ENCODE measurements at places on chromosomes 5 and 9. TPM values are rescaled to one million over a fixed set of nuclear protein-coding genes. Genes with fewer than 3 reads are reported as not detected.

GRCh38 chr9:130473009-130473408 lies 28.2 kb downstream of the ASS1 start:
- no peak for DNase-seq

DNA sequence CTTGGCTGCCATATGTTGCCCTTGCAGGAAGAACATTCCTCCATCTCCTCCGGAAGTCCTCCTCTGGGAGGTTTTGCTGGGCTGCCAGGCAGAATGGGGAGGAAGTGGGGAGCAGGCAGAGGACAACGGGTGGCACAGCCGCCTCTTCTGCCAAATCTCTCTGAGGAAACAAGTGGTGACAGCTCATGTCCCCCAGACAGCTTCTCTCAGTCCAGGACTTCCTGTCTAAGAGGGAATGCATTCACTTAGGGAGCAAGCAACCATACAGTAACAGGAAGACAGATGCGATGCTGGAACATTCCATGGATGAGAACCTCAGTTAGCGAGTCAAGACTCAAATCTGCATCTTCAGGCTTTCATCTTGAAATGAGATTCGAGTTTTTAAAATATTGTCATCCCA lies 701.0 kb downstream of the SEMA5A start:
- DNase-seq: no peak

- DNase-seq: no peak
Observed at GRCh38 chr9:16728137-16728508, 142.3 kb downstream of the BNC2 start.

DNA sequence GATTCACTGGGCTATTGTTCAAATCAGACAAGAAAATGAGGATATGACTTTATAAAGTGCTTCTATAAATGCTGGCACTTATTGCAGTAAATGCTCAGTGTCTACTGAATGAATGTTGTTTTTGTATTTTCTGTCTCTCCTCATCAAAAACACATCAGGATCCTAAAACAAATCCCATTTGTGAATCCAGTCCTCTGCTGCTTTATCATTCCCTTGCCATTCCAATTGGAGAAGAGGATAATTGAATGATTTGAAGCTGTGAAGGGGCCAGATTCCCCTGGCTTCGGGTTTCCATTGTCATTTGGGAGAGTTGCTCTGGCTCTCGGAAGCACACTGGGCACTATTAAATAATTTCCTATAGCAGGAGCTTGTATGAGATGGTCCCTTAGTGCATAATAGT lies 666.8 kb downstream of the ACTL7B start:
- DNase-seq: no peak

GRCh38 chr5:177594071-177594470 lies 2.1 kb downstream of the TMED9 start:
- DNase-seq: no peak

DNA sequence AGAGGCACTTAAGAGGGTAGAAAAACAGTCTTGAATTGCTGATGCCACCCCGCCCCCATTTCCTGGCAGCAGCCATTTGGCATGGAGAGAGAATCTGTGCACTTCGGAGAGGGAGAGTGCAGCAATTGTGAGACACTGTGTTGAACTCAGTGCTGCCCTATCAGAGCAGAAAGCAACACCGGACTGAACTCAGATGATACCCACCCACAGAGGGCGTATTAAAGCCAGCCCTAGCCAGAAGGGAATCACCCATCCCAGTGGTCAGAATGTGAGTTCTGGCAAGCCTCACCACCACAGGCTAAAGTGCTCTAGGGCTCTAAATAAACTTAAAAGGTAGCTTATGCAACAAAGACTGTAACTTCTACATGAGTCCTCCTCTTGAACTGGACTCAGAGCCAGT lies 88.4 kb upstream of the RGS7BP start:
- no peak for DNase-seq

DNA sequence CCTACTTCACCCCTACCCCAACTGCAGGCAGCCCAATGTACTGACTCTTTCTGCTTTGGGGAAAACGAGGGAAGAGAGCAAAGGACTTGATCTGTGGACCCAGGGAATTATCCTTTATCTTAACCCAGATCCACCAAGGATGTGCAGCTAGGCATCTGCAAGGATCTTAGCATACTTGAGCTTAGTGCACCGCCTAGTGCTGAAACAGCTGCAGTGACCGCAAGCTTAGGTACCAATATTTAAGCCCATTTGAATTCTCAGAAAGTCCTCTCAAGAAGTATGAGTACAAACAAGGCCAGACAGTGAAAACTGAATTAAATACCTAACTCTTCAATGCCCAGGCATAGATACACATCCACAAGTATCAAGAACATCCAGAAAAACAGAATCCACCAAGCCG lies 576.7 kb upstream of the ADAMTS16 start:
- no peak for DNase-seq

GRCh38 chr9:90960941-90961340 lies 159.3 kb downstream of the SYK start:
- no peak for DNase-seq

DNA sequence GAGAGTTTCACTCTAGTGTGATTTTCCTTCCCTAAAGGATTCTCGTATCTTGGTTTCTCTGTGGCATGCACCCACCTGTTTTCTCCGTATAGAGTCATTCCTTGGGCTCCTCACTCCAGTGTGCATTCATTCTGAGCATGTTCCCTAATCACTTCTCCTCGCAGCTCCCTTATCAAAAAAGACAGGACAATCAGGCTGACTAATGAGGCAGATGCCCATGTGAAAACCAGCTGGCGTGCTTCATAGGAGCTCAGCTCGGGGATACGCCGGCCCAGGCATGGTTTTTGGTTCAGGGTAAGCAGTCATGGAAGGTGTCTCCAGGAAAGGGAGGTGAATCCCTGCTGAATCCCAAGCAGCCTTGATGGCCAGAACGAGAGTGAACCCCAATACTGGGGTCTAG lies 41.2 kb upstream of the INSYN2B start:
- DNase-seq: no peak

Gene MYOZ3
- total RNA-seq: 2.2 TPM

Data from mucosa of gallbladder (tissue), 1 donor.